ENCODE measurements at places on chromosomes 7 and 10.

GRCh38 chr7:118420888-118421287 is 196.4 kb downstream of the ANKRD7 start:
- DNase-seq: no peak

GRCh38 chr10:634256-634655 is 55.2 kb downstream of the DIP2C start:
- no peak for DNase-seq

DNA sequence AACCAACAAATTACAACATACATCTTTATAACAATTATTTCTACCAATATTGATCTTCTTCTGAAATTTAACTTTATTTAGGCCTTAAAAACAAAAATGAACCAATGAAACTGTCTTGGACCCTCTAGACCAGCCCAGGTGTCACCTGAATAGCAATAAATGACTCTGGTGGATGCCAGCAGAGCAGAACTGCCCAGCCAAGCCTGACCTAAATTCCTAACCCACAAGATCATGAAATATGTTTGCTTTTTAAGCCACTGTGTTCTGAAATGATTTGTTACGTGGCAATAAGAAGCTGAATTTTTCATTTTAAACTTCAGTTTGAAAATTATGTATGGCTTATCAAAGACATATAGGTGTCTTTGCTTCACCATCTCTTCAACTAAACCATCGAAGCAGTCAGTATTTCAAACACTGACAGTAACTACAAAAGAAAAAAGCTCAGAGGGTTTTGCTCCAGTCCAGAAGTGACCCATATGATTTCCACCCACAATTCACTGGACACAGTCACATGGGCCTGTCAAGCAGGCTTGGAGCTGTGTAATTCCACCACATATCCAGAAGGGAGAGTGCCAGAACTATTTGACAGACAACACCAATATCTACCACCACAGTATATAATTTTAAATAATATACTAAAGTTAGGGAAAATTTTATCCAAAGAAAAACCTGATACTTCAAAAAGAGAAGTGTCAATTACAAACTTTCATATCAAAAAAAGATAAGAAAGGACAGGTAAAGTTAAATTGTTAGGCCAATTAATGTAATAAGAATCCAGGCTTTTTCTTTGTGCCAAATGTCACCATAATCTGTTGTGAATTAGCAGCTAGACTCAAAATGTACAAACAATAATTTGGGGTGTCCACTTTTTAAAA is 94.5 kb downstream of the KMT2C start:
- DNase-seq: no peak

DNA sequence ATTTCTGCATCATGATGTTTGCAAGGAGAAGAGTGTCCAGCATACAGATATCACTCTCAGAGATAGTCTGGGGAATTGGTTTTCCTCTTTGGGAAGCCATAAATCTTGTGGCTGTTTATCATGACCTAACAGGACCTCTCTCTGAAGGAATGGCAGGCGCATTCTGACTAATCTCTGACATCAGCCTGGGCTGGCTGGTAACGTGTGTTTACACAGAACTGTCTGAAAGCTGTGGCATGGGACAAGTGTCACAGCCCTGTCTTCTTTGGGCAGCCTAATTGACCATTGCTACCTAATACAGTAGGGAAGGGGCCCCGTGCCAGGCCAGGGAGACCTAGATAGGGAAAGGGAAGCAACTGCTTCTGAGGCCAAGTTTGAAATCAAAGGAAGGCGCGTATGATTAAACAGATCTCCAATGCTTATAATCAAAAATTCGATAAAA is 73.9 kb upstream of the CABCOCO1 start:
- DNase-seq: no peak

DNA sequence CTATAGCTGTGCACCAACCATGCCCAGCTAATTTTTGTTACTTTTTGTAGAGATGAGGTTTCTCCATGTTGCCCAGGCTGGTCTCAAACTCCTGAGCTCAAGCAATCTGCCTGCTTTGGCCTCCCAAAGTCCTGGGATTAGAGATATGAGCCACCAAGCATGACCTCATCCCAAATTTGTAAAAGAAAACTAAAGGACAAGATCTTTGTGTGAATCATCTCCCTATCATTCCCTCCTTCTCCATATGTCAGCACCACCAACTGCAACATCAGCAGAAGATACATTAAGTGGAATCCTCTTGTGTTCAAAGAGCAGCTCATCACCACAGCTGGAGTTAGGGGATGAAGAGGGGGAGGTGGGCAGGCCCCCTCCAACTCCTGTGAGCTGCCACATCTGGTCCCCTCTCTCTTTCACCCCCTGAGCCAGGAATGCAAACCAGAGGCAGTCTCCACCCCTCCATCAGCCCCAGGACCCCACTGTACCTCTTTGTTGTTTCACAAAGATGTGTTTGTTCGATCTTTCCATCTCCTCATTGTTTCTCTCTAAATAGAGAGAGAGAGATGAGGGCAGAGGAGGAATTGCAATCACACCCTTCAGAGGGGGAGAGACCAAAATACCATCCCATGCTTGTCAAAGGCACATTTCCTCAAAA is 47.3 kb upstream of the PIP4K2A start:
- no peak for DNase-seq

- no peak for DNase-seq
Measured at GRCh38 chr7:151661587-151661986, 141.9 kb upstream of the RHEB start.

GRCh38 chr10:75623310-75624093 is 192.1 kb downstream of the LRMDA start:
- DNase-seq: no peak

- no peak for DNase-seq
Measured at GRCh38 chr7:93414574-93414973, 159.9 kb downstream of the CALCR start.

- no peak for DNase-seq
Measured at GRCh38 chr10:128539510-128540127, 413.4 kb upstream of the MKI67 start.

- DNase-seq: no peak
Measured at GRCh38 chr10:11886138-11886474, 63.0 kb downstream of the PROSER2 start.

GRCh38 chr7:117766913-117767312 is 106.3 kb downstream of the CTTNBP2 start:
- DNase-seq: no peak

- DNase-seq: no peak
Measured at GRCh38 chr10:89076120-89076519, 85.5 kb downstream of the FAS start.

GRCh38 chr10:128324058-128324827 is 198.0 kb upstream of the MKI67 start:
- DNase-seq: no peak

DNA sequence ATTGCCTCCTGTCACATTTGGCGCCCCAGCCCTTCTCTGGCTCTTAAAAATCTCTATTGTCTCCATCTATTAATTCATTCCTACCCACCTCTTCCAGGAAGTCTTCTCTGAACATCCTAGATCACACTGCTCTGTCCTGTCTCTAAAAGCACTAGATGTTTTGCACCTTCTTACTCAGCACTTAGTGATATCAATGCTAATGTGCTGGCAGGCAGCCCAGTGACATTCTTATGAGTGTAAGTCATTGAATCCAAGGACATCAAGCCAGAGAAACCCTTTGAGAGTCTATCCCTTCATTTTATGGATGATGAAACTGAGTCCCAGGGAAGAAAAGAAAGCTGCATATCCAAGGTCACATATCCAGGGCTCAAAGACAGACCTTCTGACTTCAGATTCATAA is 48.3 kb upstream of the PAX2 start:
- DNase-seq: peak; percentile 4

GRCh38 chr10:29479981-29480954 is 154.5 kb downstream of the SVIL start:
- DNase-seq: no peak

GRCh38 chr7:85471740-85472139 is 284.9 kb upstream of the SEMA3D start:
- peak; percentile 38 for DNase-seq

- no peak for DNase-seq
Measured at GRCh38 chr7:143384148-143384547, 3.0 kb downstream of the ZYX start.

DNA sequence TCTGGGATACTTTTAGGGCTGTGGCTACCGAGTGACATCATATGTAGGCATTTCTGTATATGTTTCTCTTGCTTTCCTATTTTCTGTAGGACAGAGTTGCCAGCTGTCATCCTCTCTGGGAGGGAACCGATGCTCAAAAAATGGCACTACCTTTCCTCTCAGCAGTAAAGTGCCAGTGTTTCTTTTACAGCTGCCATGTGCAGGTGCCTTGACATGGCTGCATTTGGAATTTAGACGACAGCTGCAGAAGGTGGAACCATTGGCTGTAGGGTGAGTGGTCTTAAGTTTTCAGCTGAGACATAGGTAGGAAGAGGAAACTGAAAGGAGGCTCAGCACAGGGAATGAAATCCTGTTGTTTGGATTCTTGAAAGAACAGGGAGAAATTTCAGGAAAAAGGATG is 20.2 kb upstream of the RPA3 start:
- DNase-seq: no peak

DNA sequence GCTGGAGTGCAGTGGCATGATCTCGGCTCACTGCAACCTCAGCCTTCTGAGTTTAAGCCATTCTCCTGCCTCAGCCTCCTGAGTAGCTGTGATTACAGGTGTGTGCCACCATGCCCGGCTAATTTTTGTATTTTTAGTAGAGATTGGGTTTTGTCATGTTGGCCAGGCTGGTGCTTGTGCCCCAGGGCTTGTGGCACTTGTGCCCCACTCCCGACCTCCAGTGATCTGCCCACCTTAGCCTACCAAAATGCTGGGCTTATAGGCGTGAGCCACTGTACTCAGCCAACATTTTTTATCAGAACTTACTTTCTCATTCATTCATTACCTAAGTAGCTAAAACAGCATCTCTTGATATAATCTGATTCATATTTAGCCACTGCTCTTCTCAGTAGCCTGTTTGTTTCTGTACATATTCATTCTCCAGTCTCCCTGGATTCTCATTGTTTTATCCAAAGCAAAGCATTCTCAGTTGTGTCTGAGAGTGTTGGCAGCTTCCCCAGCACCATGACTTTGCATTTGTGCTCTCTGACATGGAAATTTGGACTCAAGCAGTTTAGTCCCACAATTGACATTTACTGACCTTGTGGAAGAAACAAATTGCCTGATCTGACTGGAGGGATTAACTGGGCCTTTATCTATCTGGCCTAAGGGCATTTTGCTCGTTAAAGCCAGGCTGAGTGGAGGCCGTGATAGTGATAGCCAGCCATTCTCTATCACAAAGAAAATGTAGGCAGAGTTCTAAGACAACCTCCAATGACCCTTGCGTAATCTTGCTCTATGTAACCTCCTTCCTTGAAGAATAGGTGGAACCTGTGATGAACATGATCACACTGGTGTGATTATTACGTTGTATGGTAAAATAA is 44.9 kb downstream of the AKR1B15 start:
- DNase-seq: no peak

GRCh38 chr10:3972460-3973301 is 187.7 kb upstream of the KLF6 start:
- DNase-seq: peak; percentile 69

GRCh38 chr10:94025806-94026205 is 32.1 kb downstream of the PLCE1 start:
- DNase-seq: no peak

DNA sequence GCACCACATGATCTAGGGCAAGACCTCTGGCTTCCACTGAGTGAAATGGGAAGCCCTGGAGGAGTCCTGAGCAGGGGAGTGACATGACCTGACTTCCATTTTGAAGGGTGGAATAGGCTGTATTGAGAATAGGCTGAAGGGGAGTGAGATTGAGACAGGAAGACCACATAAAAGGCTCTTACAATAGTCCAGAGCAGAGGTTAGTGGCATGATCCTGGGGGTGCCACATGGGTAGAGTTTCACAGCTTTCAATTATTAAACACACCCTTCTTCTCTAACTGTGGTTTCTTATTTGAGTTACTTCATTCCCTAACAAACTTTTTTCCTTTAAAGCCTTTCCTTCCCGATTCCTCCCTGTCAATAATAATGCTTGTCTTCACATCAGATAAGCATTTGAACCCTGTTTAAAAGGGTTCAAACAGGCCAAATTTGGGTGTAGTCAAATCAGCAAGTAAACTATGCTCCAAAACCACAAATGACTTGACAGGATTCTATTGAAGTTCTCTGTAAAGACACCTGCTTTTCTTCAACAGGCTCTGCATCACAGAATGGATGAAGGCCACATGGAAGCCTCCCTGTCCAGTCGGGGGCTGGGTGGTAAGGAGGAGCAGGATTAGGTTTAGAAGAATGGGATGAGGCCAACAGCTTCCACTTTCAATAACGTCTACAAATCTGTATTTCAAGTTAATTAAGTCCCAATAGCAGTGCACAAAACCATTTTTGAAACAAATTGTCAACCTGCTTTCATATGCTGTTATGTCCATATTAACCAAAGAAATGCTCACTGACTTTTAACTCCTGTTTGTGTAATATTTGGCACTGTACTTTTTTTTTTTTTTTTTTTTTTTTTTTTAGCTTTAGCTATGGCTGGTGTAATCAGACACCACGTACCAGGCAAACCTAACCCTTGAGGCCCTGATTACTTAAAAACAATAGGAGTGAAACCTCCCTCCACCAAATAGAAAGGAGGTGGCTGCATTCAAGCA is 131.9 kb downstream of the NRCAM start:
- DNase-seq: no peak

- no peak for DNase-seq
Measured at GRCh38 chr7:55192723-55193122, 172.4 kb upstream of the LANCL2 start.

DNA sequence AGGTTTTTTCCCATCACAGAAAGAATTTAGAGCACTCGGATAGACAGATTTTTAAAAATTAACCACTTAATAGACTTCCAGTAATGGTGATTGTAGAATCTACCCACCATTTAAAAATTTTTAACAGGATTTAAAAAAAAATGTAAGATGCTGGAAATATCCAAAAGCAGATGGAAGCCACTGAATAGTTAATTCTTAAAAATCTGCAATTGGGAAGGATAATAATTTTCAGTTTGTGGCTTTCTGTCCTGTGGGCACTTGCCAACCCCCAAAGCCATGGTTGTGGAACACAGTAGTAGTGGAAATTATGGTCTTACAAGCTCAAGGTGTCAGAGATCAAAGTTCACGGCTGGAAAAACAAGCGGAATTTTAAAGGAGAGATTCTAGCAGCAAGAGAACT is 101.0 kb upstream of the SP4 start:
- no peak for DNase-seq

DNA sequence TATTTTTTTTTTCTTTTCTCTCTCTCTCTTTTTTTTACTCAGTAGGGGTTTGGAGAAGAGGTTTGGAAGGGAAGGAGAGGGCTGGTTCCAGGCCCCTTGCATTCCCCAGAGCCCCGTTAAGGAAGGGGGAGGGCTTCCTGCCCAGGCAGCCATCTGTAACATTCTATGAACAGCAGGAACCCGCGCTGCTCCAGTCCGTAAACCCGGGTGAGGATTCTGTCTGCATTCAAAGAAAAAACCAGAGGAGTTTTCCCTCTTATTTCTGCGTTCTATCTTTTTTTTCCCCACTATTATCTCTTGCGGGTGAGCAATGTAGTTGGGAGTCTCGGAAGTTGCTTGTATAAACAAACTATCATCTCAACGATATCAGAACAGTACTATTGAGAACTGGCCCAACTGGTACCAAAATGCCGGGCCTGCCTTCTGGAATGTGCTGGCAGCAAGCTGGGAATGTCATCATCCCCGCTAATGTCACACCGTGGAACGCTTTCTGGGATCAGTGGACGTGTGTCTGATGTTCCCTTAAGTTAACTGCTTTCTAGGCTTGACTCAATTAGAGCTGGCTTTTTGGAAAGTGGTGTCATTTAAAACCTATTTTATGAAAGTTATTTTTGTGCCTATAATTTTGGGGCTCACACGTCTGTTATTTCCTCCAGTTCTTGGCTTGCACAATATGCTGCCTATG is 153.1 kb upstream of the MEOX2 start:
- no peak for DNase-seq
